Bone marrow (tissue), 2 donors: ENCODE measurements at places on chromosomes 16 and 17.

GRCh38 chr17:80000981-80001775 lies 34.5 kb downstream of the TBC1D16 start:
- no peak for DNase-seq

GRCh38 chr16:4200000-4200780 lies 41.7 kb downstream of the SRL start:
- DNase-seq, result peak; percentile 7

GRCh38 chr17:57407287-57408070 lies 151.2 kb downstream of the MSI2 start:
- DNase-seq, result no peak

DNA sequence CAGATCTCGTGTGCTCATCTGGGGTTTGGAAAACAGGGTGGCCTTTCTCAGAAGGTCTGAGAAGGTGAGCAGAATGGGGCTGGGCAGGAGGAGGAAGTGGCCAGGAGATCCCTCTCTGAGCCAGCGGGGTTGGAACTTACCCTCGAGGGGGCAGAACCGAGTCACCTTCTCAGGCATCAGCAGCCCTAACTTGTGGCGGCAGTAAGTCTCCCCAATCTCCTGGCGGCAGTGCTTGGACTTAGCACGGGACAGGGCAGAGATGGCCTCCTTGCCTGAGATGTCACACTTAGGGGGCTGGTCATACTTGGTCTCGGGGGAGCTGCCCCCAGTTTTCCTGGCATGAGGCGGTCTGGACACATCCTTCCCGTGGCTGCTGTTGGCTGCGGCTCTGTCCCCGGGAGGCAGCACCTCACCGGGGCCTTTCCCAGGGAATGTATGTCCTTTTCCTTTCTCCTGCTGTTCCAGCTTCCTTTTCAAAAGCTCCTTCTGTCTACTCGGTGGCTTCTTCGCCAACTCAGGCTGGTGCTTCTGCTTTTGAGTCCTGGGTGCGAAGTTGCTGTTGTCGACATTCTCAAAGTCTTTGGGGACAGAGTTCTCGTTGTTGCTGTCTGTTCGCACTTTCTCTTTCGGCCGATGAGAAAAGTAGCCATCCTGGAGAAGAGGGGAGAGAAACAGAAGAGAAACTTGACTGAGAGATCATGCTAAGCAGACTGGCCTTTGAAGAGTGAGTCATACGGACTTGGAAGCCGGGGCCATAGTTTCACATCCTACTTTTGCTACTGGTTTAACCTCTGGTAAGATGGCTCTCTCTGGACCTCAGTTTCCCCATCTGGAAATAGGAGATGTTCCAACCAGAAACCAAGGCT lies 211.7 kb downstream of the XYLT1 start:
- DNase-seq, result peak; percentile 38

DNA sequence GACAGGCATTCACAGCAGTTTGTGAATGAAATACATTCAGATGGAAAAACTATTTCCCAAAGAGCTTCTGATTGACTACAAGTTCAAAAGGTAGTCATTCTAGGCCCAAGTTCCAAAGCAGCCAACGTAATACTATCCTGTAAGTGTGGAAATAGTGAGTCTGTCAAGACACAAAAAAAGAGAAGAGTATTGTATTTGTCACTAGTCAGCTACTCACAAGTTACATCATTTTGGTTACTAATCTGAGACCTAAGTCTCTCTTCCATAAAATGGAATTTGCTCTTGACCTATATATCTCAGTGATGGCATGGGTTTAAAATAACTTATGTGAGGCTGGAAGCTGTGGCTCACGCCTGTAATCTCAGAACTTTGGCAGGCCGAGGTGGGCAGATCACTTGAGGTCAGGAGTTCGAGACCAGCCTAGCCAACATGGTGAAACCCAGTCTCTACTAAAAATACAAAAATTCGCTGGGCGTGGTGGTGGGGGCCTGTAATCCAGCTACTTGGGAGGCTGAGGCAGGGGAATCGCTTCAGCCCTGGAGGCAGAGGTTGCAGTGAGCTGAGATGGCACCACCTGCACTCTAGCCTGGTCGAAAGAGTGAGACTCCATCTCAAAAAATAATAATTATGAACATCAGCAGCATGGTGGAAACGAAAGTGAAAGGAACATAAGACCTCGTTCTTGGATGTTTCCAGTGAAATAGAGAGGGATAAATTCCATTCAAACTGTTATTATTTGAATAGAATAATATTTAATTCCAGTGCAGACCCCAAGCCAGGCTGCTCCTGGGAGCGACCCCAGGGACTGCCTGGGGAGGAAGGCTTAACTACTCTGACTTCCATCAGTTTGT lies 2.9 kb downstream of the CMC2 start:
- DNase-seq, result no peak

- no peak for DNase-seq
Measured at GRCh38 chr17:66625311-66625767, 209.6 kb upstream of the CACNG5 start.

- no peak for DNase-seq
Measured at GRCh38 chr17:81481815-81482505, 30.6 kb downstream of the ACTG1 start.
